ENCODE measurements at places on chromosomes 7 and 10.

DNA sequence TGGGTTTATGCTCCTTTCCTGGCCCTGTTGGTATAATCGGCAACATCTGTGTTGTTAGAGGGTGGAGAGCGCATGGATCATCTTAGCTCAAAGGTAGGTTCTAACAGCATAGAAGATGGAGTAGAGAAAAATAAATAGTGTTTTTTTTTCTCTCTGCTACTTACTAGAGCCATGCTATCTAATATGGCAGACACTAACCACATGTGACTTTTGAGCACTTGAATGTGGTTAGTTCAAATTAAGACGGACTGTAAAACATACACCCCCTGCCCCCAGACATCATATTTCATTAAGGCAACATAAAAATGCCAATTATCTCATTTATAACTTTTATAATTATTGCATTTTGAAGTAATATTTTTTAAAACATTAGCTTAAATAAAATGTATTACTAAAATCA lies 525.1 kb downstream of the KIF20B start:
- no peak for DNase-seq

DNA sequence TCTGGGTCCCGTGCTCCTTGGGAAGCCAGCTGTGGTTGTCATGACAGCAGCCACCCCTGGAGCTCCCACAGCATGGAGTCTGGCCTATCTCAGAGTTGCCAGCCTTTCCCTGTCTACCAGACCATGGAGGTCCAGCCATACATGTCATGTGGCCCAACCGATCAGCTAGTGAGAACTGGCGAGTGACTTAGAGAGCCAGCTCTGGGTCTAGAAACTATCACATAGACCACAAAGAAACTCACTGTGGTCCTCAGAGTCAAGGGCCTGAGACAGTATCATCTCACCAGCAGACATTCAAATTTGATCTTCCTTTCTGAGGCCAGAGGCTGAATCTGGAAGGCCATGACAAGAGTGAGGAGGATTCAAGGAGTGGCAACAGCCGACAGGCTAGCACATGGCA lies 223.3 kb upstream of the GPR26 start:
- DNase-seq: no peak

DNA sequence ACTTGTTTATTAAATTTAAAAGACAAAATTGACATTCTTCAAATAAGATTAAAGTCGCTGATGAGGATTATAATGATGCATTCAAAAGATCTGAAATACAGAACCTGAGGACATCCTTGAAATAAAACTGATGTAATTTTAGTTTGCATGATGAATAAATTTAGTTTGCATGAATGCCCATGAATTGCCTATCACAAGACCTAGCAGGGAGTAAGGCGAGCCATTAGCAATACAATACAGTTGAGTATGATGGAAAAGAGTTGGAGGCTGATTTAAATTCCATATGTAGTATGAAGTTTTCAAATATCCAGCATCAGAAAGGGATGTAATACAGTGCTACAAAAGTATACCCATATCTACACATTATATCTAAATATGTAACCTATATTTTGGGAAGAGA lies 321.3 kb downstream of the CACNA2D1 start:
- DNase-seq: no peak

DNA sequence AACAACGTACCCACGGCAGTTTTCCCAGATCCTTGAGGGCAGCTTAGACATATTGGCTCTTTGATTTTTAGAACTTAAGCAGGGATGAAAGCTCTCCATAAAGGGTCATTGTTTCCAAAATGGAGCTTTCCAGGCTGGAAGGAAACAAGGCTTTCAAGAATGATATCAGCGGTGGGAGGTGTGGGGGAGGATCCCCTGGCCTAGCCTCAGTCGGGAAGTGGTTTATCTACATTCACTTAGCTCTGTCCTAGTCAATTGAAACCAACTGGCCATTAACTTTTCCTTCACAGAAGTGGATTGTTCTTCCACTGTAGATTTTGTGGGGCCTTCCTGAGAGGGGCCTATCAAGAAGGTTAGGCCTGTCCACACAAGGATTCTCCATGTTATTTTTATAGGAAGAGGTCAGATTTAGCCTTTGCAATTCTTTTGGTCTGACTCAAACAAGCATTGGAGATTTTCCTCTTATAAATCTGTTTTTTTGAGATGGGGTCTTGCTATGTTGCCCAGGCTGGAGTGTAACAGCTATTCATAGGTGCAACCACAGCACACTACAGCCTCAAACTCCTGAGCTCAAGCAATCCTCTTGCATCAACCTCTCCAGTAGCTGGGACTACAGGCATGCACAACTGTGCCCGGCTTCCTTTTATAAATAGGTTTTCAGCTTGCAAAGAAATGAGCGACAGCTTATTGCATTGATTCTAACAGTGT lies 343.5 kb downstream of the LRMDA start:
- DNase-seq: no peak

DNA sequence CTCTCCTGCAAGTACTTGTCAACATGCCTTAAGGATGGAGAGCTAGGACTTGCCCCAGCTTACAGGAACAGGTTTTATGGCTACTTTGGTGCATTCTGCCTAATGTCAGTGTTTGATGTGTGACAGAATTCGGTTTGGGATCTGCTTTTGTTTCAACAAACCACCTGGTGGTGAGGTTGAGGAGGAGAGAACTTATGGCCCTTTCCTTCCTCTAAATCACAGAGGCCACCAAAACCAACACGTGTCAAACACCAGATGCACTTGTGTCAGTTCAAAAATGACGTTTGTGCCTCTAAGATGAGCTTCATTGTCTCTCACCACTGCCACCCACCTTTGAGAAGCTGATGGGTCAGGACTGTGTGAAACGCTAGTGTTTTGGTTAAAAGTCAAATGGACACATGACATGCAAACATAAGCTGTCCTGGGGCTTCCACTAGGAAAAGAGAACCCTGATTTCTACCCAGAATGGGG lies 83.9 kb downstream of the OSBPL3 start:
- DNase-seq: no peak
